Cerebellum (tissue), 4 donors: ENCODE measurements at places on chromosomes 12 and 14. TPM values are rescaled to one million over a fixed set of nuclear protein-coding genes. Genes with fewer than 3 reads are reported as not detected.

Gene RTL1
- under 0.01 TPM for total RNA-seq

Gene TBC1D30
- 30.9 TPM for total RNA-seq

Gene KRT82
- not detected for total RNA-seq

Gene CYP27B1
- 1.2 TPM for total RNA-seq

Gene JDP2
- 6.4 TPM for total RNA-seq

Gene CFAP73
- 0.54 TPM for total RNA-seq

Gene CLEC2B
- 3.7 TPM for total RNA-seq

Gene RIN3
- total RNA-seq: 1.5 TPM

Gene KCNMB4
- 19.7 TPM for total RNA-seq

Gene CLEC1A
- total RNA-seq: 0.54 TPM

Gene ASCL4
- not detected for total RNA-seq

Gene IPO4
- 14.5 TPM for total RNA-seq

Gene DTD2
- total RNA-seq: 37.2 TPM

Gene MED13L
- total RNA-seq: 184 TPM

Gene ERBB3
- 4.7 TPM for total RNA-seq

Gene CLEC4A
- 0.27 TPM for total RNA-seq

Gene C1RL
- 7.1 TPM for total RNA-seq

Gene MFAP5
- 1.4 TPM for total RNA-seq

Gene RTN1
- 527 TPM for total RNA-seq
